Left ventricle myocardium inferior (tissue), 1 donor: ENCODE measurements at places on chromosomes 4 and X. TPM values are rescaled to one million over a fixed set of nuclear protein-coding genes. Genes with fewer than 3 reads are reported as not detected.

SLIT2 gene
- total RNA-seq = 6.0 TPM

UTP14A gene
- 7.5 TPM for total RNA-seq

KIAA1210 gene
- total RNA-seq = not detected

UBE2D3 gene
- 251 TPM for total RNA-seq

NKX3-2 gene
- total RNA-seq = not detected

RNF175 gene
- 0.71 TPM for total RNA-seq

CDKL5 gene
- 9.3 TPM for total RNA-seq

PRPS1 gene
- 22.1 TPM for total RNA-seq

TASL gene
- total RNA-seq = 0.30 TPM

ADH1A gene
- total RNA-seq = 0.36 TPM

DCTD gene
- 44.2 TPM for total RNA-seq

NPY2R gene
- total RNA-seq = not detected

CT47B1 gene
- not detected for total RNA-seq

ITM2A gene
- total RNA-seq = 64.4 TPM

SRPX2 gene
- 7.5 TPM for total RNA-seq

KLF8 gene
- 3.3 TPM for total RNA-seq

MID1 gene
- total RNA-seq = 9.4 TPM

GPR82 gene
- total RNA-seq = 0.19 TPM

MCF2 gene
- total RNA-seq = 0.52 TPM

COL4A5 gene
- 10.8 TPM for total RNA-seq

CRMP1 gene
- total RNA-seq = 1.4 TPM

ENOX2 gene
- total RNA-seq = 14.1 TPM

CFAP47 gene
- not detected for total RNA-seq

KDR gene
- 23.4 TPM for total RNA-seq

PLAC8 gene
- total RNA-seq = 1.5 TPM

CTAG2 gene
- not detected for total RNA-seq

USP17L15 gene
- total RNA-seq = not detected

XK gene
- total RNA-seq = 11.0 TPM

DDX53 gene
- total RNA-seq = not detected

SLC10A6 gene
- 0.69 TPM for total RNA-seq

HDX gene
- total RNA-seq = 2.0 TPM

AKAP4 gene
- not detected for total RNA-seq

RASGEF1B gene
- 4.3 TPM for total RNA-seq

NUDT11 gene
- 0.14 TPM for total RNA-seq

SLC10A4 gene
- not detected for total RNA-seq

TMSB15C gene
- total RNA-seq = 0.27 TPM

OPN1MW2 gene
- not detected for total RNA-seq

SPINK2 gene
- 0.80 TPM for total RNA-seq

SFRP2 gene
- 0.14 TPM for total RNA-seq

ARAF gene
- 76.4 TPM for total RNA-seq

RAI2 gene
- 23.6 TPM for total RNA-seq

CDKL2 gene
- 0.11 TPM for total RNA-seq

ASB9 gene
- total RNA-seq = 1.3 TPM

CT55 gene
- total RNA-seq = not detected

BMX gene
- 3.3 TPM for total RNA-seq
